ENCODE measurements at places on chromosomes 7 and 10.

DNA sequence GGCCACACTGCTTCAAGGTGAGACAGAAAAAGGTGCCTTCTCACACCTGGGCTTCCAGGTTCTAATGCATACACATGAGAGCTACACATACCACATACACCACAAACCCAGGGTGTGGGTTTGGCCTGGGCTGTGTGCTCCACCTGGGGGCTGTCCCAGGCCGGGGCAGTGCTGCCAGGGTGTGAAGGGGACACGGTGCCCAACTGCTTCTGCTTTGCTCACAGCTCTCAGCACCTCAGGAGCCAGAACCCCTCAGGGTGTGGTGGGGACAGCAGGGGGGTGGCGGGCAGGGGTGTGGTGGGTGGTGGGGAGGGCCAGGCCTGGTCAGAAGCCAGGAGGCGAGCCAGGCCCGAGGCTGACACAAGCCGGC is 51.1 kb downstream of the TMEM209 start:
- no peak for DNase-seq

GRCh38 chr10:29397221-29397620 is 108.4 kb downstream of the LYZL1 start:
- DNase-seq, result no peak

DNA sequence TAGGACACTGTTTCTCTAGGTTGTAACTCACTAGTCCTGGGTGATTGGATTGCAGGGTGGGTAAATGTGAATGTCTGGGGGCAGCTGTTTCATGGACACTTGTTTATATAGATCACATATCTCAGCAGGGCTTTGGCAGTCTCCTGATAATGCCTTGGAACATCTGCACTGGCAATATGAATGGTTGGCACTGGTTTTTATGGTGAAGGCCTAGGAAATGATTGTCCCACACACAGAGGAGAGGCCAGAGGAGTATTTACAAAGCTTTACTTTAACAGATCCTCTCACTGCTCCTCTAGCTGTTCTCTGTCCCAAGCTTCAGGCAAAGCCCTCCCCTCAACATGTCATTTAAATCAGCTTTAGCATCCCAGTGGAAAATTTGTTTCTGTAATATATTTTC is 171.3 kb upstream of the STEAP4 start:
- DNase-seq, result no peak

GRCh38 chr7:121140790-121141189 is 152.3 kb downstream of the CPED1 start:
- no peak for DNase-seq

GRCh38 chr7:115146148-115146547 is 224.3 kb downstream of the MDFIC start:
- DNase-seq, result no peak

DNA sequence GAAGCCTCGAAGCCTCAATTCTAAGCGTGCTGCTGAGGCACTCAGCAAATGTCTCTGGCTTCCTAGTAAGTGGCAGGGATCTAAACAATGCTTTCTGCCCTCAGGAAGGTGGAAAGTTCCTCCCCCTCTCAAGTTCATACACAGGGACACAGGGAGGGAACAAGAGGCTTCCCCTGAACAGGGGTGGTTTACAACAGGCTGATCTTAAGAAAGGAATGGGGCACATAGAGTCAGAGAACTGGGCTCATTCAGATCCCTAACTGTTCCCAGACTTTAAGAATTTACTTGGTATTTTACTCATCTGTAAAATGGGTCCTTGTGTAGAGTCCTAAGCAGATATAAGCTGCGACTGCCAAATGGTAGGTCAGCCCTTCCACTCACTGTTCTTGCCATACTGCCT is 2.5 kb downstream of the TNS3 start:
- DNase-seq, result no peak

GRCh38 chr10:63583397-63583796 is 62.2 kb downstream of the REEP3 start:
- no peak for DNase-seq

DNA sequence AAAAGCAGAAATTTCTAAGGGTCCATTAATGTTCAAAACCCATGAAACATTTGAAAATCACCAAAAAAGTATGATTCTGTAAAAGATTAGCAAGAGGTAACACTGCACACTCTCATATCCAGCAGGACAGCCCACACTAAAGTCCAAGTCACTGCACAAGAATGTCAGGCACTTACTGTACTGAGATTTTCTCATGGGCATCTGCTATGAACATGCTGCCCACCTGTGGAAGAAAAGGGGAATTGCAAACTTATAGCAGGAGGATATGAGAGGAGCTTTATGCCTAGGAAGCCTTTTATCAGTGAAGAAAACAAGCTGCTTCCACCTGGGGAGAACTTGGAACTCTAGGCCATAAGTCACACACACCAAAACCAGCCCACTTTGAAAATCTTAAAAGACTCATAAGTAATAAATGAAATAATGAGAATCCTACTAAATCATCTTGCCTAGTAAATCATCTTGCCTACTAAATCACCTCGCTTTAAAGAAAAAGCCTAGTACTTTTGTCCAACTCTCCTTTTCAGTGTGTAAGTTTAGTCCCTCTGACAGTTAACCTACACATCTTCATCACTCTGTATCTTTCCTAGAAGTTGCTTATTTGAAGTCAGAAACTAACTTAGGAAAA is 46.1 kb downstream of the ARMH3 start:
- DNase-seq, result peak; percentile 1

DNA sequence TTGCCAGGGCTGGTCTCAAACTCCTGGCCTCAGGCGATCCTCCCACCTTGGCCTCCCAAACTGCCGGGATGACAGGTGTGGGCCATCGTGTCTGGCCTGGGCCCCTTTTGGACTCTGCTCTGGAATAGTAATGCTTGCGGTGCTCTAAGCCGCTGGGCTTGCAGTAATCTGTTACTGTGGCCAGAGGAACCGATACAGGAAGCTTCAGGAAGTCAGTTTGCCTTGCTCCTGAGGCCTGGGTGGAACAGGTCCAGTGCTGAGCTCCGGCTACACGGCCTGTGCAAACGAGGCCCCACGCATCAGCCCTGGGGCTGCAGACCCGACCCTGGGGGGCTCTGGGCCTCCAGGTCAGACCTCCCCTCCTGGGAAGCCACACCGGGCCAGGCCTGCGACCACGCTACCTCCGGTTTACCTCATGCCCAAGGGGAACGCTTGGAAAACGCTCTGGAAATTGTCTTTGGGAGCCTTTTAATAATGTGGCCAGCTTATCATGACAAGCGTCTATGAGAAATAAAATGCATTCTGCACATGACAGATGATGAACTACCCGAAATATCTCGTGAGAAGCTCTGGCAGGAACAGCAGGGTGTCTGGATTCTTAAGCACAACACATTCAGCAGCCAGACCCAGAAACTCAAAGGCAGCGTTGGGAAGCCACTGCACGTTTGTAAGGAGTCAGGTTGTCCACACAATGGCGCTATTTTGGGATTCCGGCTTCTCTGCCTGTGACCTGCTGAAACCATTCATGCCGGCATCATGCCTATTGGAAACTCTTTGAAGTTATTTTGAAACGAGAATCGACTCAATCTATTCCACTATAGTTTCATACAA is 10.1 kb upstream of the ADAP1 start:
- DNase-seq, result peak; percentile 50

All from anterior cingulate cortex (tissue), 58 donors.